ENCODE measurements at places on chromosomes 2 and 18.

GRCh38 chr2:133143645-133144044, 424.6 kb downstream of the NCKAP5 start:
- no peak for DNase-seq

GRCh38 chr18:9009703-9010488, 92.6 kb upstream of the NDUFV2 start:
- DNase-seq = no peak

- no peak for DNase-seq
These were observed 43.8 kb upstream of the PPP4R1 start for GRCh38 chr18:9658087-9658641.

- DNase-seq = peak; percentile 93
These were observed 89.2 kb downstream of the DOCK10 start for GRCh38 chr2:224952936-224953657.

DNA sequence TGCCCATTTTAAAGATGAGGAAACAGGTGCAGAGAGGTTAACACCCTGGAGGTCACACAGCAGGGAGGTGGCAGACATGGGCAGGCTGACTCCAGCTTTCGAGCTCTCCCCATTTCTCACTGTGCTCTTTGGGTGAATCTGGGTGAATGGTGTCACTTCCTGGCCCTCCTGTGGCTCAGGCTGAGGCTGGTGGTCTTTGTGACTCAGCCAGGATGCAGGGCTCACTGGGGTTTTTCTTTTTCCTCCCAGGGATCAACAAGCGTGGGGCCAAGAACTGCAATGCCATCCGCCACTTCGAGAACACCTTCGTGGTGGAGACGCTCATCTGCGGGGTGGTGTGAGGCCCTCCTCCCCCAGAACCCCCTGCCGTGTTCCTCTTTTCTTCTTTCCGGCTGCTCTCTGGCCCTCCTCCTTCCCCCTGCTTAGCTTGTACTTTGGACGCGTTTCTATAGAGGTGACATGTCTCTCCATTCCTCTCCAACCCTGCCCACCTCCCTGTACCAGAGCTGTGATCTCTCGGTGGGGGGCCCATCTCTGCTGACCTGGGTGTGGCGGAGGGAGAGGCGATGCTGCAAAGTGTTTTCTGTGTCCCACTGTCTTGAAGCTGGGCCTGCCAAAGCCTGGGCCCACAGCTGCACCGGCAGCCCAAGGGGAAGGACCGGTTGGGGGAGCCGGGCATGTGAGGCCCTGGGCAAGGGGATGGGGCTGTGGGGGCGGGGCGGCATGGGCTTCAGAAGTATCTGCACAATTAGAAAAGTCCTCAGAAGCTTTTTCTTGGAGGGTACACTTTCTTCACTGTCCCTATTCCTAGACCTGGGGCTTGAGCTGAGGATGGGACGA, 13.2 kb downstream of the ITM2C start:
- peak; percentile 57 for DNase-seq

- DNase-seq = no peak
These were observed 6.3 kb upstream of the ADGRF3 start for GRCh38 chr2:26352892-26353291.

GRCh38 chr2:46150445-46150955, 146.7 kb upstream of the EPAS1 start:
- no peak for DNase-seq

GRCh38 chr2:70946832-70947442, 11.2 kb downstream of the ATP6V1B1 start:
- DNase-seq = peak; percentile 23

DNA sequence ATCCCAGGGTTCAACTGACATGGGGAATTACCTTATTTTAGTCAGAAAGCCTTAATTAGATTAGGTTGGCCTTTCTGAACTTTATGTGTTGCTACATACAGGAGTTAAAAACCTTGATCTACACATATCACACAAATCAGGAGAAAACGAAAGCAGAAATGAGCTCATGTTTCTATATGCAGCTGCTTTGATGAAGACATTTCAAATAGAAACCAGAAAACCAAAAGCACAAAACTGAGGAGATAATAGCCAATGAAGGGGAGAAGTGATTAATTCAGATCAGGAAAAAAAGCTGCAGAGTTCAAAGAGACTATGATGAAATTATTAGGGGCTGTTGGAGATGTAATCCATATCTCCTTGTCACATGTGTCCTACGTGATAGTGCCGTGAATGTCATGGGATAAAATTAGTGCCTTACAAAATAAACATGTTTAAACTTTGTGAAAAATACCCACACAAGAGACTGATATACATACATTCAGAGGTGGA, 255.0 kb downstream of the CAMKMT start:
- DNase-seq = no peak

GRCh38 chr2:151775057-151775740, 40.9 kb upstream of the NEB start:
- no peak for DNase-seq

DNA sequence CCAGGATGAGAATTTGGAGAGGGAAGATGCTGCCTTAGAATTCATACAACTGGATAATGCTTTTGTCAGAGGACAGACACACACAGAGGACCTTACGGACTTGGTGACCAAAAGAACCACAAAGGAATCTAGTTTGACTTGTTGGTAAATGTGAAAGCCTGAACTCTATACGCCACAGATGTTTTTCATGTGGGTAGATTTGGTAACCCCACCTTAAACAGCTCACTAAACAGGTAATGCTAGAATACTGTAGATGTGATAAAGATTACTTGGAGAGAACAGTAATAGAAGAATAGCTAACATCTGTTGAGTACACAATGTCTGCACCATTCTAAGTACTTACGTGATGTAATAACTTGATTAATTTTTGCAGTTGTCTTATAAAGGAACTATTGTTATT, 24.1 kb downstream of the ANXA4 start:
- DNase-seq = no peak

DNA sequence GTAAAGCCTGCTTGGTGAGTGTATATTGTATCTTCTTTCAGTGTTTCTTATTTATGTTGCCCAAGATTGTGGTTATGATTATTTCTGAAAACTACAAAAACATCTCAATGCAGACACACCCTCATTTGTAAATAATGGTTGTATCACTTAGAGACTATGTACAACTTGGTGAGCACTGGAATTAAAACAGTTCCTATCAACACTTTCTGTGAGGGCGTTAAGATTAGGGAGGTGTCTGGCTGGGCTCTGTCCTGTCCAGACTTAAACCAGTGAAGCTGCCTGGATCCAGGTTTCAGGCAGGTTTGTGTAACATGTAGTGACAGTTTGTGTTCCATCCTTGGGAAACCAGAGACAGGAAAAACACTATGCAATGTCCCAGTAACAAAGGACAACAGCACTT, 49.7 kb downstream of the CTAGE1 start:
- DNase-seq = no peak

- no peak for DNase-seq
These were observed 17.6 kb upstream of the SLC9A2 start for GRCh38 chr2:102601730-102602129.

DNA sequence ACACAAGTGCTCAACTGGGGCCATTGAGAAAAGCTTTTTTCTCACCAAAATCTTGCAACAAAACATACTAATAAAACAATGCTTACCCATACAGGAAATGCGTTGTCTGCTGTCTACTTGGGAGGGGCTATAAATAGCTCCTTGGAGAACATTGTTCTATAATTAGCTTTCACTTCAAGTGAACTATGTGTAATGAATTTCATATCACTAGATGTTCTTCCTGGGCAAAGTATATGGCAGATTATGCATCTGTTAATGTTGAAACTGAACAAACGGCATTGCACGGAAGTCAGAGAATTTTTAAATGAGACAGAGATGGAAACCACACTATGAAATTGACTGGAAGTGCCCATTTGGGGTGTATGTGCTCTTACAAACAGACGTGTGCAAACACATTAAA, 6.4 kb upstream of the NPAS2 start:
- no peak for DNase-seq

DNA sequence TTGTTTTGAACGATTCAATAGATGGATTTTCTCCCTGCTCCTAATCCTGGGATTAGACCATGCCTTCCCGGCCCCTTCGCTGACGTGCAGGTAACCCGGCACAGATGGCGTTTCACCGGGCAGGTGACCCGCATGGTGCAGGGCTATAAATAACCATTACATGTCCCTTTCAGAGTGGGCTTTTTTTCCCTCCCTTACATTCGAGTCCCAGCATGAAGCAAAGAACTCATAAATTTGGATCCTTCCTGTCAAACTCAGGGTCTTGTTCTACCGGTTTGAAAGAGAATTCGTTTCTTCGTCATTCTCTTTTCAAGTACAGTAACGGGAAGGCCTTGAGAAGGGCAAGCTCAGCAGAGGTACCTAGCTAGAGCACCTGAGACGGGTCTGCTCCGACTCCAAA, 46.1 kb downstream of the EDAR start:
- DNase-seq = no peak

DNA sequence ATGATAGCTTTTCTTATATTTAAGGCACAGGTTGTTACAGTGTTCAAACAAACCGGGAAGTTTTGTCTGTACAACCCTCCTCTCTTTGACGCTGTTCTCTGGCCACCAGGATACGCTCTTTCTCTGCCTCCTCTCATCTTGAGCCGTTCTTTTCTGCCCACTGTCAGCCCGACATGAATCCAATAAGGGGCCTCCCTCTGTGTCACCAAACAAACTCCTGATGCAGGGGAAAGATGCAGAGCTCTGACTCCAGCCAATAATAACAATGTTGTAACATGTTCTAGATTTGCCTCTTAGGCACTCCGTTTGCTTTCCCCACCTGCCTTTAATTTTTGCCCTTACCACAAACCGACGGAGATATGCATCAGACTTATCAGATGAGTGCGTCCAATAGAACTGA, 449.3 kb downstream of the SLC4A3 start:
- DNase-seq = no peak

DNA sequence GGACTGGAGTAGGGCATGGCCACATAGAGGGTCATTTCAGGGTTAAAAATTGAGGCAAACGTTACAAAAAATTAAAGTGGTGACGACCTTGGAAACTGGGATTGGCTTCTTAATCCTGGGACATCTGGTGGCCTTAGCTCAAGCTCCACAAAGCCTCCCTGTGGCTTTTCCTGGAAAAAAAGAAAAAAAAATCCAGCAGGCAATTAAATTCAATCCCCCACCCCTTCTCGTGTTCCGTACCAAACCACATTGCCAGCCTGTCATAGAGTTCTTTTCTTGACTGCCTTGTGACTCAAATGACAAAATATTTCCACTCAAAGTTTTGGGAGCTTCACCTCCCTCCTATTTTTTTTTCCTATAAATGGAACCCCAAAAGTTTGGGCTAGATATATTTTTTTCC, 195.6 kb downstream of the HRH4 start:
- no peak for DNase-seq

- DNase-seq = no peak
These were observed 30.4 kb downstream of the CIB4 start for GRCh38 chr2:26610504-26611335.

GRCh38 chr2:53949457-53949856, 21.3 kb downstream of the PSME4 start:
- DNase-seq = no peak

Measured in SIG-M5 (cell line).